ENCODE measurements at places on chromosomes 1 and 21. TPM values are rescaled to one million over a fixed set of nuclear protein-coding genes. Genes with fewer than 3 reads are reported as not detected.

DNA sequence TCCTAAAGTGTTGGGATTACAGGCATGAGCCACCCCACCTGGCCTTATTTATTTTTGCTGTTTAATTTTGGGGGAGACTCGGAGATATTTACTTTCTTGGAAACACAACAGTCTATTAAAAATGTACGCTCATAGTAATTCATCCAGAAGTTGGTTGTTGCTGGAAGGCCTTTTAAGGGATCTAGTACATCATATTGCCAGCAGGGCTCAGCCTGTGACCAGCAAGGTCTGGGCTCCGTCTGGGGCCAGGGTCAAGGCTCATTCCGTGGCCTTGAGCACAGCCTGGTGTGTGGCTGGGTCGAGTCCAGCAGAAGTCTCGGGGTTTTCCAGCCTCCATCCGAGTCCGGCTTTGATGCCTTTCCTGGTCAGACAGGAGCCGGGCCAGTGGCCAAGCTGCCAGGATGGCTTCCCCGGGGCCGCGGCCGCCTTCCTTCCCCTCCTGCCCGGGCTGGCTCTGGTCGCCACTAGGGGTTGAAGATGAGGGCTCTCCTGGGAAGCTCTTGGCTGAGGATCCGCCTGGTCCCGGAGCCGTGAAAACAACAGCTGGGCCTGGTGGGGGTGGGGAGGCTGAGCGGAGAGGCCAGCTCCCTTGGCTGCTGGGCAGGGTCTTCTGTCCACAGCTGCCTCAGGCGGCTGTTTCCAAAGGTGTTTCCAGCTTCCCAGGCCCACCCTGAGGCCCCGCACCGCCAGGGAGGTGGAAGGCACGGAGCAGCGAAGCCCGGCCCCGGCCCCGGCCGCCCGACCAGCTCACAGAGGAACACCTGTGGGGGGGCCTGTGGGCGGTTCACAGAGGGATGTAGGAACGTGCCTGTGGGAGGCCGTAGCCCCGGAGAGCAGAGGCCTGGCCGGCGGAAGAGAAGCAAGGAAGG, 5.1 kb upstream of the VWA1 start:
- no peak for DNase-seq

DNA sequence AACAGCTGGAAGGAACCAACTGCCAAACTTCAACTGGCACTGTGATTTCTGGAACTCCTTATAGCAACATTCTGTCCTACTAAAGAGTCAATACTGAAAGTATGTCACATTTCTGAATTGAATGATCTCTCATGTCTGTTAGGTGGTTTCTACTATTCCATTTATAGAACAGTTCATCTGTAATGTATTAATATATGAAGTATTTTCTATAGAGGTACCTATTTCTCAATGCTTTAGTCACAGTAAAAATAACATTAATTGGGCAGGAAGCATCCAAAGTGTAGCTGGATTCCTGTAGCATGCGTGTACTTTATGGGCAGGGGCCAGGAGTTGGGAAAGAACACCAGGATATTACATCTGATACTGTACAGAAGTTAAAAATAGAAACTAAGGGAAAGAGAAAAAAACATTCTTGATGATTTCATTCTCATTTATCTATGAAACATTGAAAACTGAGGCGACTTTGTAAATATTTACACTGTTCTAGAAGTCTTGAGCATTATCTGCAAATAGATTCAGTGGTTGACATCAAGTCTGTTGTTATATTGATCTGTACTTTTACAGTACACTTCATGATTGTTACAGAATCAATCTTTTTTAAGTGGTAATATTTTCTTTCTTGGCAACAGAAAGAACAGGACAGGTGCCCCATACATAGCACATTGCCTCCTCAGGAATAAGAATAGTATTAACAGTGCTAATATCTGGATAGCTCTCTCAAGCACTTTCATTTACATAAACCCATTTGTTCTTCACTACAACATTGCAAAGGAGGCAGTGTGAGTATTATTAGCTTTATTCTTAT, 6.2 kb upstream of the ZNF281 start:
- no peak for DNase-seq

THEM5 gene
- 0.60 TPM for polyA plus RNA-seq

DNA sequence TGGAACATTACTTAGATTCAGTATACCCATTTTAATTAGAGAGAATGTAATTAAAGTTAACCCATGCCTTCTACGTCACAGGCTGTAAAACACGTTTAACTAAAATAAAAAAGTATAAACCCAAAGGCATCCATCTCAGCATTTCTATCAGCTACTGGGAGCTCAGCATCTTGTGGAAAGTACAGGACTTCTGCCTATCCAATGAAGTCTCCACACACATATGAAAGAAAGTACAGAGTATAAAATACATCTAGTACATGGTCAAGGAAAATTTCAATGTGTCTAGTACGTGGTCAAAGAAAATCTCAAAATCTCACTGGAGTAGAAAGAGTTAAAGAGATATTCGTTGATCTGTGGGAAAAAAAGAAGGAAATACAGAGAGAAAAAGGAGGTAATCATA, 141.4 kb upstream of the ZNHIT6 start:
- no peak for DNase-seq

LMX1A gene
- polyA plus RNA-seq: 0.04 TPM

ICOSLG gene
- polyA plus RNA-seq: 14.0 TPM

GRCh38 chr1:229874136-229874535, 192.9 kb upstream of the GALNT2 start:
- DNase-seq: no peak

VSIG8 gene
- polyA plus RNA-seq: 0.60 TPM

SERPINC1 gene
- polyA plus RNA-seq: 0.33 TPM

DNA sequence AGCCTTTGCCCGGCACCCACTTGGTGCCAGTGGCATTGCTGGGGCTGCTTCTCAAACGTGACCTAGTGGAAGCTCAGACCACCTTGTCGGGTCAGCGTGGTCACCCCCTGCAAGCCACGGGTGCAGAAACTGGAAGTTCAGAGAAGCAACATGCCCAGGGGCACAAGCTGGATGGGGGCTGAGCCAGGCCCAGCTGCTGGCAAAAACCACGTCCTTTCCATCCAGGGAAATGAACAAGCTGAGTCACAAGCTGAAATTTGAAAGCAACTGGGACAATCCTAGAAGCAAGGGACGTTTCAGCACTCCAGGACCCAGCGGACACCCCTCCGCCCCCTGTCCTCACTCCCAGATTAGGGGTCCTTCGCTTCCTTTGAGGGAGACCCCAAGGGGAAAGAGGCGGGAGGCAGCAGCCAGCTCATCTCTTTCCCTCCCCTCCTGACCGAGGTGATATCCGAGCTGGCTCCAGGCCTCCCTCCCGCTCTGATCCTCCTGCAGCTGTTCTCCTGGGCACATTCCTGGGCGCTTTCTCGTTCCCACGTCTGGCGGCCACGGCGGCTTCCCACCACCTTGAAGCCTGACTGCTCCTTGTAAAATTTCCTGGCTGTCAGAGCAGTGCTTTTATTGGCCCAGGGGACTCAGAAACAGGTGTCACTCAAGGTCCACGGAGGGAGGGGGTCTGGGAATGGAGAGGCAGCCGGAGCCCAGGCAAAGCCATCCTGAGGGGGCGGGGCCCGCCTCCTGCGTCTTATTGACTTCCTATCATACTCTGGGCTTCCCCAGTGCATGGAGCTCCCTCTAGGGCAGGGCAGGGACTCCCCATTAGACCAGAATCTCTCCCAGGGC, 62.8 kb downstream of the PAX7 start:
- DNase-seq: no peak

SEC16B gene
- 3.5 TPM for polyA plus RNA-seq

SH3BP5L gene
- polyA plus RNA-seq: 31.1 TPM

DNA sequence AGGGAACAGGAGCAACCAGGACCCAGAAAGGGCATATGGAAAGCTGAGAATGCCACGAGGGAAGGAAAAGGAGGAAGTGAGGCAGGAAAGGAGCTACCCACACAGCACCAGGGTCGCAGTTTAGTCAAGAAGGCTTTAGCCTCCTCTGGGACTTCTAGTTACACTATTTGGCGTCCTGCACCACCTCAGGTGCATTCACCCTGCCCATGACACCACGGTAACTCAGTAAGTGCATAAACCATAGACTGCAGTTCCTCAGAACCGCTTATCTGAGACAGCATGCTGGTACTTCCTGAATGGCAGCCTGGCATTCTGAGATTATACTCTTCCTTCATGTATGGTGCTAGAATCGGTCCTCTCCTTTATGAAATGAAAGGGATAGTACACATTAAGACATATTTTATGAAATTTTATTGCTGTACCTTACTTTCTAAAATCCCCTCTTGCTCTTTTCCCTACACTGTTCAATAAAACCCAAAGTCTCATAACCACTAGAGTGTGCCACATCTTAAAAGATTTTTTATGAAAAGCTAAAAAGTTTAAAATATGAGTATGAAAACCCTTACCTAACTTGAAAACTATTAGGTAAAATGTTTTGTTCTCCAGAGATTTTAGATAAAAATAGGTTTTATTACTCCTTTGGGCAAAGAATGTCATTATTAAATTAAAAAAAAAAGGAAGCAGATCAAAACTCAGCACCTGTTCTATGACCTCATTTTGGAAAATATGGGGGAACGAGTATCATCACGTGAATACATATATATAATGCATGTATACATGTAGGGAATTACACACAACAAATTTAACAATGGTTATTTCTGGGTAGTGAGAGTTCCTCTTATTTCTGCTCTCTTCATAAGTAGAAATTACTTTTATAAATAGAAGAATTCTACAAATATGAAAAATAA, 67.3 kb downstream of the VAV3 start:
- DNase-seq: no peak

GRCh38 chr1:81577004-81577697, 223.6 kb upstream of the ADGRL2 start:
- no peak for DNase-seq

DNA sequence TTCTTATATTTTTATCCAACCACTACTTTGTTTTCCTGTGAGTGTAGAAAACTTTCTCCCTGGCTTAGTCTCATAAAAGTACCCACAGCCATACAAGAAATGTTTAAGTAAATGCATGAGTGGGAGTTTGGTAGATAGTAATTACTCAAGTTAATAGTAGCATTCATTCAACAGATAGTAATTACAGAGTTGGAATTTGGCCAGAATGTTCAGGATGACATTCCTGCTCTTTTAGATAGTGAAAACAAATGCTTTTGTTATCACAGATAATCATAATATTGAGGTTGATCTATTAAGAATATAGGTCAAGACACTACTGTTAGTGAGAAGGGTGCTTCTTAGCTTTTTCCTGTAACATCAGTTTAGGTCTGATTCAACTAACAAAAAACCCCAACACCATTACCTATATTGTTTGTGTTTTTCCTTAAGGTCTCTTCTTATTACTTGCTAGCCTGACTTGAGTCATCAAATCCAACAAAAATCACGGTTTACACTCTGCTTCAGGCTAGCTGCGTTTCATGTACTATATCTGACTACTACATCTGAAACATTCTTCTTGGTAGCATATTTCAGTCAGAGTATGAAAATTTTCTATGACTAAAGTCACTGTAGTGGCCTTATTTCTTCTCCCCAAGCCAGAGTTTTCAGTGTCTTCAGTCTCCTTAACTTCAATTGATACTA, 163.7 kb downstream of the HS2ST1 start:
- no peak for DNase-seq

GRCh38 chr1:55816456-55817426, 601.6 kb upstream of the USP24 start:
- no peak for DNase-seq

DNA sequence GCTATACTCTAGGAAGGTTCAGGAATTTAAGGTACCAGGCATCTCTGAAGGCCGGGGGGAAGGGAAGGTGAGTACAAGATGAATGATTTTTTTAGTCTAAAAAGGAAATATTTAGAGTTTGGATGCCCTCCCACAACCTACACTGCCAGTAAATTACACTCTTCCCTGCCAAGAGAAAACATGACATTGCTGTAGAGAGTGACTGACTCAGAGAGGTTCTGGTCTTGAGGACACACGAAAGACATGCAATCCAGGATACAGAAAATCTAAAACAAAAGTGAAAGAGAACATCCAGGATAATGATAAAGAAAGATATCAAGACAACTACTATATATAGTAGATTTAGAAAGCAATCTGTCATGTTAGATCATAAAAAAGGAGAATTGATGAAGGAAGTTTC, 200.5 kb downstream of the TYW3 start:
- no peak for DNase-seq

- DNase-seq: no peak
Observed at GRCh38 chr1:240503558-240503957, 108.4 kb downstream of the GREM2 start.

DNA sequence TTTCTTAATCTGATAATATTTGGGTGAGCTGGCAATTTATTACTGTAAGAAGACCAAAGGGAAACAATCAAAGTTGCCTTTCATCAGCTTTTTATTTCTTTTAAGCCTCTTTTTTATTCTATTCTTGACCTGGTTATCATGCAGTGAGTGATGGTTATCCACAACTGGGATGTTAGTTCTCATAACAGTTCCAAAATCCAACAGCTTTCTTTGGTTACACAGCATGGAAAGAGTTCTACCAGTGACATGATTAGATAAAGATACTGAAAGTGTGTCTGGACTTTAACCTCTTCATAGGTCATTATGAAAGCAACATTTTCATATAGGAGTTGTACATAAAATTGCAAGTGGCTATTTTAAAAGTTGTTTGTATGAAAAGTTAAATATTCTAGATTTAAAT, 163.0 kb downstream of the SYT2 start:
- DNase-seq: no peak

DNA sequence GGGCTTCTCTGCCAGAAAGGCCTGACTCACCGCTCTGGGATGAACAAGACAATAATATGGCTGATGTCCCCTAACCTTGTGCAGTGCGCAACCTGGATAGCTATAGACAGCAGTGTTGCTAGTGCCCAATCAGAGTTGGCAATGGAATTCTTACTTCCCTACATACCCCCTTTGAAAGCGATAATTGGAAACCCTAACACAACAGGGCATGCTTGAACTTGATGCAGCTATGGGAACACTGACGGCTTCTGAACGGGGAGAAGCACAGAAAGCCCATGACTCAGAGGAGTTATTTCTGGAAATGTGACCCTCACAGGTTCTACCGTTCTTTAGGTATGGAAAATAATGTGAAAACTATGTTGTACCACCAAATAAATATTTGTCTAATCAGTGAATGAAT, 200.6 kb downstream of the TRABD2B start:
- no peak for DNase-seq

DNA sequence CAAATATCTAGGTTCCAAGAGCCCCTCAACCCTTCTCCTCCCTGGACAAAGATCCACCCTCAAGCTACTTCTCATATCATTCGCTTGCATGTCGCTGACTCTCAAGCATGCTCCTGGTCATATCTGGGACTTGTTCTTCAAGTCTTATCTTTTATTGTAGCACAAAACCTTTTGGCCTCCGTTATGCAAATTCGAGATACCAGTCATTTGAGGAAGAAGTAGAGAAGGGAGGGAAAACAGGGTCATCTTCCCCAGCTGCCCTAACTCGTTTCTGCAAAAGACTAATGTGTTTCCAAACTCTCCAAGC, 63.8 kb upstream of the ETS2 start:
- DNase-seq: no peak

ADAMTS4 gene
- 1.3 TPM for polyA plus RNA-seq

DNA sequence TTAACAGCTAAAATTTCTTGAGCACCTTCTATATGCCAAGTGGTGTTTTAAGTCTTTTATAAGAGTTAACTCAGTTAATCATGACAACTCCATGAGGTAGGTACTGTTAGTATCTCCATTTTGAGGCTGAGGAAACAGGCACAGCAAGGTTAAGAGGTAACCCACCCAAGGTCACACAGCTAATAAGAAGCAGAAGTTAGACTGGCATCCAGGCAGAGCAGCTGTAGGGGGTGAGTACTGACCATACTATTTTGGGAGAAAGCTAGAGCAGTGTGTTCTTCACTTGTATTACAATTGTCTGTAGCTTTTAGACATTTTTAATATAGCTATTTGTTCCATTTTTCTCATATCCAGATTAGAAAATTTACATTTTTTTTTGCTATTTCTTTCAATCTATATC, 4.8 kb downstream of the ATP6V1G3 start:
- DNase-seq: no peak

GRCh38 chr1:81432654-81433109, 368.1 kb upstream of the ADGRL2 start:
- DNase-seq: no peak

RPS8 gene
- 2,587 TPM for polyA plus RNA-seq
